ENCODE measurements at places on chromosomes 4 and X. TPM values are rescaled to one million over a fixed set of nuclear protein-coding genes. Genes with fewer than 3 reads are reported as not detected.

GRCh38 chr4:121408-122084, 2.8 kb upstream of the ZNF718 start:
- DNase-seq = no peak

GRCh38 chr4:26021417-26022345, 107.7 kb downstream of the SMIM20 start:
- DNase-seq = no peak

GRCh38 chr4:162557516-162558106, 393.8 kb upstream of the FSTL5 start:
- no peak for DNase-seq

GRCh38 chr4:14264437-14264836, 636.9 kb upstream of the BOD1L1 start:
- no peak for DNase-seq

DNA sequence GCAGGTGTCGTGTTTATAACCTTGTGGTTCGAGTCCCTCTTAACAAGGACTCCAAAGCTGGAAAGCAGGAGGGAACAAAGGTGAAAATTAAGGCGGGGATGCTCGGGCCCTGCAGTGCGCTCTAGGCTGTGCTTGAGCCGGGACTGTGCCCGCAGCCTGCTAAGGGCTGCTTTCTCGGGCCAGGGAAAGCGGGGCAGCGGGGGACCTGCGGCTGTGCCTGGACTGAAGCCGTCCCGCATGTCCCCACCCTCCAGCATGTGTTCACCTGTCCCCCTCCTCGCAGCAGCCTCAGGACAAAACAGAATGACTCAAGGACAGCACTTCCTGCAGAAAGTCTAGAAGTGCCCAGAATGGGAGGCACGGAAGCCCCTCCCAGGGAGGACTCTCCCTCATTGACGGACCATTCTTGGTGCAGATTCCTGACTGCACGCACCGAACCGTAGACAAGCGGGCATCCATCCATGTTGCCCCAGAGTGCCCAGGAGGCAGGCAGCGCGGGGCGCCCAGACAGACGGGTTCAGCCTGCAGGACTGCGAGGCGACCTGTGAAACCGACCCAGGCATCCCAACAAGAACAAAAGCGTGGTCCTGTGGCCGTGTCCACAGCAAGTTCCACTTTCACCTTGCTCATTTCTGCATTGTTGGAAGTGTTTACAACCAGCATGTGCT, 342.9 kb downstream of the MAGEB5 start:
- DNase-seq = no peak

DNA sequence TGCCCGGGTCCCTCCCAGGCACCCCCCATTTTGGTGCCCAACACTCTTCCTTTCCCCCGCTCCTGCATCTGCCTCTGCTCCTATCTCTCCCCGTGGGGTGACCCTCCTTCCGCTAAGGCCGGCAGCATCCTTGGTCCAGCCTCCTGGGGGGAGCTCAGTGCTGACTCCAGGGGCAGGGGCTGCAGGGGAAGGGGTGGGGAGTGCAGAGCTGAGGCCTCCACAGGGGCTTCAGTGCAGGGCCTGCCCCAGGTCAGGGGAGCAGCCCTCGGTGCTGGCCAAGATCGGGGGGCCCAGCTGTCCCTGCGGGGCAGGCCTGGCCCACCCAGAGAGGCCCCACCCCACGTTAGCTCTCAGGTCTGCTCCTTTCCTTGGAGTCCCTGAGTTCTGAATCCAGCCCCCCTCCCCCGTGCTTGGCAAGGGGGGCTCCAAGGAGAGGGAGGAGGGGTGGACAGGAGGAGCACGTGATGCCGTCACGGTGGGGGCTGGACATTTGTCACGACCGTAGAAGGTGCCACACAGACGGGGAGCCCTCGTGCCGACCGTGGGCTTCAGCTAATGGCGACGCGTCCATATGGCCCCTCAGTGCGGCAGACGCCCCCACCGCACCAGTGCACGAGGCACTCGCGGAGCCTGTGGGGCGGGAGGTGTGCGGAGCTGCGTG, 63.5 kb upstream of the ADRA2C start:
- no peak for DNase-seq

DNA sequence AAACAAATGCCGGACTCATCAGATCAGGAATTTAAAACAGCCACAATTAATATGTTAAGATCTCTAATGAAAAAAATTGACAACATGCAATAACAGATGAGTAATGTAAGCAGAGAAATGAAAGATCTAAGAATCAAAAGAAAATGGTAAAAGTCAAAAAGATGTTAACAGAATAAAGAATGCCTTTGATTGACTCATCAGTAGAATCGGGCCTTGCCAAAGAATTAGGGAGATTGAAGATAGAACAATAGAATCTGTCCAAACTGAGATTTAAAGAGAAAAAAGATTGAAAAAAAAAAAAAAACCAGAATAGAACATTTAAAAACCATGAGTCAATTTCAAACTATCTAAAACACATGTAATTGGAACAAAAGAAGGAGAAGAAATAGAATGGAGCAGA, 25.9 kb upstream of the GUCY1A1 start:
- no peak for DNase-seq

DNA sequence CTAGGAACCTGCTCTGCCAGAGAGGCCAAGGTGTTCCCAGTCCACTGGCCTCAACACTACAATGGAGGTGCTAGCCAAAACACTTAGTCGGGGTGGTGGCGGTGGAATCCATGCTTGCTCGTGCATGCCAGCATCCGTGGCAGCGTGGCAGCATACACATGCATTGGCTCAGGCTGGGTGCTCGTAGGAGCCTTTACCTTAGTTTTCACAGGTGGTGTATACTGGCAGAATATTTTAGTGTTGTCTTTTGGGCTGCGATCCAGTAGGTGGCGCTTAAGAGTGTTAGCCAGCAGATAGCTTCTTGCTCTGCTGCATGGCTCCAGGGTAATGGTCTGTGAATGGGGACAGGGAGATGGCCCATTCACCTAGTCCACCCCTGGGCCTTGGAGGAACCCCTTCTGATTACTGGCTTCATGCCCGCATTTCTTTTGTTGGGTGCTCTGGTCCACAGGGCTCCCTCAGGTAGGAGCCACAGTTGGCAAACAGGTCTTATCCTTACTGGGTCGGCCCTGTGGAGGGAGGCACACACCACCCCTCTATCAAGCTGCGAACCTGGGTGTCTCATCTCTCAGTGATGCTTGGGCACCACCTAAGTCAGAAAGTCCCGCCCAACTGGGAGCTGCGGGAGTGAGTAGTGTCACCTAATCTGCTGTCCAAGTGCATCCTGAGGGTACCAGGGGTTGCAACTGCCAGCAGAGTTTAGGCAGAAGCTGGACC, 40.0 kb downstream of the RIPPLY1 start:
- DNase-seq = peak; percentile 21

- no peak for DNase-seq
Observed at GRCh38 chrX:71543316-71543715, 10.4 kb downstream of the OGT start.

DNA sequence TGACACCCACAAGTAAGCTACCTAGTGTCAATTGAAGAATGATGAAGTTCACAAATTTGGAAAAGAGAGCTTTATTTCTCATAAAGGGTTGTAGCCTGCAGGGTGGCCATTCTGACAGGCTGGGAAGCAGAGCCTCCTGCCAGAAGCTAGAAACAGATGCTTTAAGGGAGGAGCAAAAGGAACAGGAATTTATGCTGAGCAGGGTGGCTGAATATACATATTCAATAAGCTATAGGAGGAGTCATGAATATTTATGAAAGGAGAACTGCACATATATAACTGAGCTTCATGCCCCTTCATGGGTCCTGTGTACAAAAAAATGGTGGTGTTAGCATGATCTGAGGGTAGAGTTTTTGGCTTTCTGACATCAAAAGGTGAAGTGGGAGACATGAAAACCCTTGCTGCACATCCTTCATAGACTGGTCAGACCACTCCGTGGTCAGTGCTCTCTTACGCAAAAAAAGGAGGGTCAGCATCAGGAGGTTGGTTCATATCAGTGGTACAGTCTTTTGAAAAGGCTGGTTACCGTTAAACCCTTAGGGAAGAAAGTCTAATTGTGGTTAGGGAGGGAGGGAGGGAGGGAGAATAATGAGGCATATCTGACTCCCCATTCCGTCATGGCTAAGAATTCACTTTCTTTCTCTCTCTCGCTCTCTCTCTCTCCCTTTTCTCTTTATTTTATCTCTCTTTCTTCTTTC, 121.4 kb downstream of the LUZP4 start:
- DNase-seq = no peak

DNA sequence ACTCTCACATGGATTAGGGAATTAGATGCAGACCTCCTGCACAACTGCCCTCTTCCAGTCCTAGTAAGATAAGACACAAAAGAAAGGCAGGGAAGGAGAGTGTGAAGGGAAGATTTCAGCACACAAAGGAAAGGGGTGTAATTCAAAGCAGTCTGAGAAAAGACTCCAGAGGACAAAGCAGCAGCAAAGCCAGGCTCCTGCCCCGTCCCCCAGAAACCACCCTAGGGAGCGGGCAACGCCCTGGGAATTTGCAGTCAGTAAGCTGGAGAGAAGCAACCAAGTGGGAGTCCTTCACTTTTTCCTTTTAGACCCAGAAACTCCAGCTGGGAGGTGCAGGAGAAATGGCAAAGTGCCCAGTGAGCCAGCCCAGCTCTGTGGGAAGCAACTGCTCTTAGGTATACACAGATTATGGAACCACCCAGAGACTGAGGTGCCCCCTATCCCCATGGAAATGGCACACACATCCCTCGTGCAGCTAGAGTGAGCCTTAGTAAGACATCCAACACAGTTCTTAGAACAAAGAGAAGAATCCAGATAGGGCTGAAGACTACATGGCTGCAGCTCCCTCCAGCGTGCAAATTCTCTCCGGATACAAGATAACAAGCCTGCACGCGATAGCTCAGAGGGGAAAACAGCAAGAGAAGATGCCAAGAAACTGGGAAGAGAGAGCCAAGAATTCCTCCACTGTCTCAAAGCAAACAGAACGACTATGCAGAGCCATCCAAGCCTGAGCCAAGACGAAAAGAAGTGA, 26.5 kb upstream of the IRAK1 start:
- DNase-seq = peak; percentile 77

DNA sequence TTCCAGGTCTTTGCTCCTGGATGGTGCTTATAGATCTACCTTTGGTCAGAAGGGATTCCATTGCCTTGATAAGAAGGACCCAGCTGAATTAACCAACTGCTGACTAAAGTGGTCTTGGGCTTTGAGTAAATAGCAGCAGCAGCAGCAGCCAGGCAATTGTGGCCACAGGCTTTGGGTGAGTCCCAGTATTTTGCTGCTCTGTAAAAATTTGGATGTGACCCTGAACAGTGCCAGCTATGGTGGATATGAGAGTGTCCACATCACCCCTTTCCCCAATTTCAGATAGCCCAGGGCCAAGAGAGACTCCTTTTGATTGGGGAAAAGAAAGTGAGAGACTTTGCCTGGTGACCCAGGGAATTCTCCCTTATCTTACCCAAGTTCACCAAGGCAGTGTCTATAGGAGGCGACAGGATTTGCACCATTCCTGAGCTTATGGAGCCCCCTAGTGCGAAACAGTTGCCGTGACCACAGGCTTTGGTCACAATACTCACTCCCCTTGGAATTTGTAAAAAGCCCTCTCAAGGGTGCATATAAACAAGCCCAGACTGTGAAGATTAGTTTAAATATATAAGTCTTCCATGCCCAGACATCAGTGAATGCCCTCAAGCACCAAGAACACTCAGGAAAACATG, 518.0 kb downstream of the TMA16 start:
- DNase-seq = no peak

DNA sequence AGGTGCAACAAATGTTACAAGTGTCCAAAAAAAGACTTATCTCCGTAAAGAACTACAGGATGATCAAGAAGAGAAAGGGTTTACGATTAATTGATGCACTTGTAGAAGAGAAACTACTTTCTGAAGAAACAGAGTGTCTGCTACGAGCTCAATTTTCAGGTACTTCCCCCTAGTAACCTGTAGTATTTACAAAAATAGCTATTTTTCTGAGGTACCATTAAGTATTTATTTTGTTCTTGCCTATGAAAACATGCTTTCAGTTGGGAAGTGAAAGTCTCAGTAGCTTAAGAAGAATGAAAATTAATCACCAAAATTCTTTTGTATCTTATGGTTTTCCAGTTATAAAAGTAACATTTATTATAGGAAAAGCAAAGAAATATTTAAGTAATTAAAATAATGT, 5.9 kb downstream of the THAP9 start:
- DNase-seq = no peak

DNA sequence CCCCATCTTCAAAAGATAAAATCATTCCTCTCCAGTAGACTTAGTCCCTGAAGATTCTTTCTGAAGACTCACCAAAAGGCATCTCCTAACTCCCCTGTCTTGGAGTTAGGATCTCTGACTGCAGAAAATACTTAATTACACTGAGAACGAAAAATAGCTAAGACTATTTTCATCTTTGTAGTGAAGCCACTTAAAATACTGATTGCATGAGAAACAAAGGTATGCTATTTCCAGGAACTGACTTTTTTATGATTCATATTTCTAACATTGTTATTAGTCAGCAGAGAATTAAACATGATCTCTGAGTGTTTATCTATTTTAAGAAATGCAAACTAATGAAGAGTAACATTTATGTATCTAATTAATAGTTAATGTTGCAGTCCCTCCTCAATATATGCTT, 71.8 kb upstream of the NR3C2 start:
- no peak for DNase-seq

DNA sequence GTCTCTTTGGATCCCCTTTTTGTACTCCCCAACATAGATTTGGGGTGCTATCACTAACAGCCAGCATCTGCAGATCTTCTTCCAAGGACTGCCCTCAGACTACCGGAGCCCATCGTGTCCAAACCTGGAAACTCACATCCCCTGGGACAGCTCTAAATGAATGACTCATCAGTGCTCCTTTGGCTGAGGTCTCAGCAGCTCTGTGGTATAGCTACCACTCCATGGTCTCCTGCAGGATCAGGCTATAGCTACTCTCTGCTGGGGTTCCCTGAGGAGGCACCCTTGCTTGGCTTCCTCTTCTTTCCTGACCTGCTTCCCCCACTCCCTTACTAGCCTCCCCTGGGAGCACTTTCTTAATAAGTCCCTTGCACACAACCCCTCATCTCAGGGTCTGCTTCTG, 97.5 kb upstream of the PRPS2 start:
- DNase-seq = no peak

DNA sequence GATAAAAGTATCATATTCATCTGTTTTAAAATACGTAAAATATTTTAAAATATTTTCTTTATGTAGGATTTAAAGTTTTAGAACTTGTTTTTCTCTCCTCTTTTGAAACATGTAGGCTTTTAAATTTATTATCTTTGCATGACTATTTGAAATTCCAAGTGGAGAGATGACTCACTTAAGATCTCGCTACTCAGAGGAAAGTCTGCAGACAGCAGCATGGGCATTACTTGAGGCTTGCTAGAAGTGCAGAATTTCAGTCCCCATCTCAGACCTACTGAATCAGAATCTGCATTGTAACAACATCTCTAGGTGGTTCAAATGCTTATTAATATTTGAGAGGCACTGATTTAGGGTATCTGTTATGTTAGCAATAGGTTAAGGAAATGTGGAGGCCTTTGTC, 225.7 kb upstream of the ARX start:
- no peak for DNase-seq

DNA sequence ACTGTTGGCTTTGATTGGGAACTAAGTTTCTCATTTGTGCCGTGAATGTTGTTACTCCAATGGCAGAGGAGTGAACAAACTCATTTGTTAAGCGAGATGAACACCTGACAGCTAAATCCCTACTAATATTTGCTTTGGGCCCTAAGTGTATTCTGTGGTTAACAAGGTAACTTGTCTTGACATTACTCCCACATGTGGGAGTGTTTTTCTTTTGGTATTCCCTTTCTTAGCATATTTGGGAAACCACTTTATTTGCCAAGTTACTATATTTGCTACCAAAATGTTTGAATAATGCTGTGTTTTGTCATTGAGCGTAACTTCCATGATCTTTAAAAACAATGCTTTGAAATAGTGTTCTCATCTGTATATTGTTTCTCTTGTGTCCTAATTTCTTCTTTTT, 82.5 kb downstream of the ARHGAP10 start:
- DNase-seq = no peak

The SGMS2 gene
- 67.7 TPM for total RNA-seq

The RHOXF2 gene
- total RNA-seq = not detected

The JCHAIN gene
- total RNA-seq = 355 TPM

Measured in kidney (tissue), 22 donors.